ENCODE measurements at places on chromosomes 1 and 21.

DNA sequence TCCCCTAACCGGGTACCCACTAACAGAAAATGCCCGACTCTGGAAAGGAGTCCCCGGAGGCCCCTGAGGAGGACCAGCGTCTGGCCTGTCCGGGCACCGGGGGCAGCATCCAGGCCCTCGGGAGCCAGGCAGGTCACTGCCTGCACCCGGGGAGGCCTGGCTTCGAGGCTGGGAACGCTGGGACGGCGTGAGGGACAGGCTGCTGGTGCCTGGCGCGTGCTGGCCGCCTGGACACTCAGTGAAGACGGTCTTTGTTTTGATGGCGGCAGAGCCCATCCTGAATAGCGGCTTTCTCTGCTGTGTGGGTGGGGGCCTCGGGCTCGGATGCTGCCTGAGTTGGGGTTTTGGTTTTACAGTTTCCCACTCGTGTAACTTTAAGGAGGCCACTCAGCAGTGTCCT, 37.6 kb downstream of the PRKCZ start:
- DNase-seq, result no peak

- no peak for DNase-seq
Observed at GRCh38 chr1:238753252-238753651, 633.1 kb upstream of the CHRM3 start.

GRCh38 chr1:226489718-226490425, 58.7 kb upstream of the STUM start:
- DNase-seq, result no peak

DNA sequence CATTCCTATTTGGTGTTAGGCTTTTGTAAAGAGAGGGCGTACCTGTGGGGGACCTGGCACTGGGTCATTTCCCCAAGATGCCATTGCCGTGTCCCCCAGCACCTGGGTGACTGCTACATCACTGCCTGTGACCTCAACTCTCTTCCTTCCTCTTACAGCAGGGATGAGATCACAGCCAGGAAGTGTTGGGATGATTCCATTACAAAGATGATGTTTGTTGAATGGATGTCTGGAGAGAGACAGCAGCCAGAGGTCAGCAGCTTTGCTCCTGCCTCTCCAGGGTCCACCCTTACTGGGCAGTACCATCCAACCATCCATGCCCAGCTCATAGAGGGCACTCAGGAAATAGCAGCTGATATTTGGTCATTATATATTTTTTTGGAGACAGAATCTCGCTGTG, 35.1 kb downstream of the TMEM51 start:
- no peak for DNase-seq

DNA sequence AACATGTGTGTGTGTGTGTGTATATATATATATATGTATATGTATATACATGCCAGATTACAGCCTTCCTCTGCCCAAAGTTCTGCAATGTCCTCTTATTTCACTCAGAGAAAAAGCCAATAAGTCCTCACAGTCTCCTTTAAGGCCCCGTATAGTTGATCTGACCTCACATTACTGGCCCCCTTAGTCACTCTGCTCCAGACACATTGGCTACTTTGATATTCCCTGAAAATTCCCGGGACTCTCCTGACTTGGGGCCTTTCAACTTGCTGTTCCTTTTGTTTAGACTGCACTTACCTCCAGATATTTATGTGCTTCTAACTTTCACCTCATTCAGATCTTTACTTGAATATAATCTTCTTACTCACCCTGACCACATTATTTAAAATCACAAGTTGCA, 4.2 kb upstream of the BSDC1 start:
- DNase-seq, result no peak

- DNase-seq, result no peak
Observed at GRCh38 chr1:119946724-119947123, 50.4 kb upstream of the ADAM30 start.
